Kasumi-1 (cell line): ENCODE measurements at places on chromosomes 2 and 18.

DNA sequence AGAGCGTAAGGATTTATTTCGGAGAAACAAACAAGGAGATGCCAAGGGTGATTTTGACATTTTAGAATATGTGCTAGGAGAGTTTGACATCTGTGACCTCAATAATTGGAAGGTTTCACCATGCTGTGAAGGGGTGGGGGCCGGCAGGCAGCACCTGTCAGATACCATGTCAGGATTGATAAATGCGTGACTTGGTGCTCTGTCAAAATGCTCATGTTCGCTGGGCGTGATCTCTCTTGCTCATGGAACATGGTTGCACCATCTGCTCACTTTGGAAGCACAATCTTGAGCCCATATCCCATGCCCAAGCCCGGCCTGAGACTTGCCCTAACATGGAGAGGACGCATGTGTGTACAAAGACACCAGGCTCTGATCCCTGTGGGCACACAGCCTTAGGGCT is 347.6 kb downstream of the RNF144A start:
- DNase-seq: no peak

- DNase-seq: no peak
Measured at GRCh38 chr2:212832211-212833195, 293.9 kb upstream of the ERBB4 start.

DNA sequence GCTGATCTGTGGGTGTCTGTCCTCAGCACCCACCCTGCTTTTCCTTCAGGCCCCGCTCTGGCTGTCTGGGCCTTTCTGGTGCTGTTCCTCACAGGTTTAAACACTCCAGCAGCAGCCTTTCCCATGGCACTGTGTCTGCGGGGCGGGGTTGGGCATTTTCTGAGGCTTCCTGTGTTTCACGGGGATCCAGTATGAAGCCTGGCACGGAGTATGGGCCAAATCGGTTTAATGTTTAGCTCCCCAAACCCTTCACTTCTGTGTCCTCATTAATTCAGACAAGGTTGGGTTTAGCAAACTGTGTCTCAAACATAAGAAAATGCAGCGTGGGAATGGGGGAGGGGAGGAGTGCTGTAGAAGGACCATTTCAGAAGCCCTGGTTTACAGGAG is 44.9 kb downstream of the HPCAL1 start:
- DNase-seq: no peak

DNA sequence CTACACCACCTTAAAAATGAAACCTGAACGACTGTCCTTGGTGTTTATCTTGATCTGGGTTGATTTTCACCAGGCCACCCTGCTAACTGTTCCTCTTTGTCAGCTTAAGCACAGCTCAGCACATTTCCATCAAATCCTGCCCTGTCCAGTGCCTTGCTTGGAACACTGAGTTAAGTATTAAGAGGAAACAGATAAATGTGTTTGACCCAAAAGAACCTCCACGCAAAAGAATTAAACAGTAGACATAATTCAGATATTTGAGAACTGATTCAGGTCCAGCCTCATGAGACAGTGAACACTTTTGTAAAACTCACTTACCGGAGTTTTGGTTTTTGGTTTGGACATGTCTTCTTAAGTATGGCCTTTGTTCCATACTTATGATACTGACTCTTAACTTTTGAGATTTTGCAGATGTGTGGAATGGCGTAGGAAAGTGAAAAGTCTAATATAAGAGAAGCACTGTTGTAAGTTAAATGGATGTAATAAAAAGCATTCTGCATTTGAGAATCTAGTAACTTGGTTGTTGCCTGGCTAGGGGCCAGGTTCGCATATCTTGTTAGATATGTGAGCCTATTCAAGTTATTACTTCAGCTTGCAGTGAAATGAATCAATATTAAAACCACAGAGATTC is 88.9 kb upstream of the SERPINE2 start:
- no peak for DNase-seq

DNA sequence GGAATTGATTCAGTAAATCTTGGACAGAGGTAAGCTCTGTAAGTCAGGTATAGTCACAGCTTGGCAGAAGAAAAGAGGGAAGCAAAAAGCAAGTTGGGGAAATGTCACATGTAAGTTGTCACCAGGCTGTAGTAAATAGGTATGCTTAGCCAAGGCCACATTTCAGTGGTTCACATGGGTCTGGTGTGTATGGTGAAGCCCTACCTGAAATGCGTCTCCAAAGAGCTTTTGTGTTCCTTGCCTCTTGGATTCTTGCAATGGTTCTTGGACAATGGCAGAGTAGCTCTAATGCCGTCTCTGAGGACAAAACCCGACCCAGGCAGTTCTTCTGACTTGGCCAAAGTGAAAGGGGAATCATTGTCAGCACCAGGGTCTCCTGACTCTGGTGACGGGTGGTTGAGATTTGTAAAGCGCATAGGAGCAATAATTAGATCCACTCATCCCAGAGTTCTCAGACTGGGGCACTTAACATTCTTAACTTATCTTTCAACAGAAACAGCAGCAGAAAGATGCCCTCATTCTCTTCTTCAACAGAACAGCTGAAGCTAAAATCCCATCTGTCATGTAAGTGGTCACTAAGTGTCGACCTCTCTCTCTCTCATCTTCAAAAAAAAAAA is 34.4 kb upstream of the RPL37A start:
- DNase-seq: no peak

- no peak for DNase-seq
Measured at GRCh38 chr2:201883606-201884369, 77.5 kb downstream of the CDK15 start.

DNA sequence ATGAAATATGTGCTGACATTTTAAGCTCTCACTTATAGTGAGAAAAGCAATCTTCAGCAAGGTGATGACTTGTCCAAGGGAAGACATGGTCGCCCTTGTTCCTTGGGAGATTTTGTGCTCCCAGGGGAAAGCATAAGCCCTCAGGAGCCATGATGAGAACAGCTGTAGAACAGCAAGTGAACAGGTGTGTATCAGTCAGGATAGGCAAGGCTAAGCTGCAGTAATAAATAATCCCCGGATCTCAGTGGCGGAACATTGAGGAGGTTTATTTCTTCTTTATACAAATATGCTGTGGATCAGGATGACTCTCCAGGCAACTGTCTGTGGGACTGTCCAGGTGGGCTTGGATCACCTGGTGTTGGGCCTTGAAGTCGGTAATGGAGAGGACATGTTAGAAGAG is 103.1 kb downstream of the MSH2 start:
- no peak for DNase-seq

- no peak for DNase-seq
Measured at GRCh38 chr2:152410165-152410597, 75.2 kb downstream of the FMNL2 start.

DNA sequence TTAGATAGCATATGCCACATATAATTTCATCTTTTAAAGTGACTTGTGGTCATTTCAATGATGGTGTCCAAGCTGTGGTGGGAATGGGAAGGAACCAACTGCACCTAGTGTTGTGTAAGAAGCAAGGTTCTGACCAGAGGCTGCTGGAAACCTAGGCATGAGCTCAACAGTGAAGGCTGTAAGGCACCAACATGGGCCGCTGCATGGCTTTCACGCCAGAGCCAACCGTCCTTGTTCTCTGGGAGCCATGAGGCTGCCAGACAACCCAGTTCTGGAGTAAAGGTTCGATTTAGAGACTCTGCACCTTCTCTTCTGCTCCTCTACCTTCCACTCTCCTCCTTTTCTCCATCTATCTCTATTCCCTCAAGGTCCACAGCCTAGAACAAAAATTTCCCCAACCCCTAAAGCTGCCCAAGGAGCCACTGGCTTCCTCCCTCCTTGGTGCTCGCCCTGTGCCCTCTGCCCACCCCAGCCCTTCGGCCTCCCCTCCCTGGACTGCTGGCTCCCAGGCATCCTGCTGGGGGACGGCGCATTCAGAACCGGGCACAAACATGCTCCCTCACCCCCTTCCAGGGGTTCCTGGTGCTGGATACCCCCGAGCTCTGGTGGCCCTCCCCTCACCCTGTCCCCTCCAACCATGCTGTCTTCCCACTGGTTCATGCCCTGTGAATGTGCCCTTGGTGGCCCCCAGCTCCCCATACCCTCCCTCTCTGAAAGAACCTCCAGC is 305.1 kb downstream of the CELF4 start:
- no peak for DNase-seq

DNA sequence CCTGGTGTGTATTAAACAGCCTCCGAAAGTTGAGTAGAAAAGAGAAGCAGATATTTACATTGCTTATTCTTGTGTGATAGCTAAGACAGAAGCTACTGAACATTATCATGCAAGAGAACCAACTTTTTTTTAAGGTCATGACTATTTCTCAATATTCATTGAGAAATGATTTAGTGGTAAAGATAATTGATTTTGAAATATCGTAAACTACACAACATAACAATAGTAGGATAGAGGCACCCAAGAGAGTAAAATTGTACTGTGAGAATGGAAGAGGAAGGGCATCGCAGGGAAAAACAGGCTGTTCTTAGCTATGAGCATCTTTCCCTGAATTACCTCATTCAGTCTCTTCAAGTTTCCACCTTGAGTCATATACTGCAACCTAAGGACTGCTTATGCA is 25.2 kb downstream of the HRH4 start:
- DNase-seq: no peak

DNA sequence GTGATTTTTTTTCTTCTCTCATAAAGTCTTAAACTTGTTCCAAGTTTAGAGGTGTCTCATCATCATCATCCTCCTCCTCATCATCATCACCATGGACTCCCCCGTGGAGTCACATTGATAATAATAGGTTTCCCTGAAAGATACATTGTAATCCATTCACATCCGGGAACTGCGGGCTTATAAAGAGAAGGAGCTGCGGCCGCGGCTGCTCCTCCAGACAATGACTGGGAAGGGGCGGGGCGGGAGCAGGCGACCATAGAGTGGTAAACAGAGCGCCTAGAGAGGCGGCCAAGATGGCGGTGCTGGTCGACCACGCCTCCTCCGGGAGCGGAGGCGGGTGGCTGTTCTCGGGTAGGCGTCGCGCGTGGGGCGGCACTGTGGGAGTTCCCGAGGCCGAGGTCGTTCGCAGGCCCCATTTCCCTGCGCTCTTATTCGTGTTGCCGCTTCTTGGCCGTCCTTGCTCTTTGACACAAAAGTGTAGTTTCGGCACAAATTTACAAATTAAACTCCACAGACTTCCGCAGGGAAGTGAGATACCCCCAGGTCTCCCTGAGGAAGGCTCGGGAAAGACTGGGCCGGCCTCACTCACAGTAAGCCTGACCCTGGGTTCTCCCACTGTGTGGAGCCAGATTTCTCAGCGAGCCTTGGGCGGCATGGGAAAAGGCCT is 1.8 kb upstream of the TCF4 start:
- DNase-seq: no peak

- DNase-seq: no peak
Measured at GRCh38 chr18:64180617-64181016, 31.7 kb upstream of the LINC00305 start.
